ENCODE measurements at places on chromosomes 7 and 10.

DNA sequence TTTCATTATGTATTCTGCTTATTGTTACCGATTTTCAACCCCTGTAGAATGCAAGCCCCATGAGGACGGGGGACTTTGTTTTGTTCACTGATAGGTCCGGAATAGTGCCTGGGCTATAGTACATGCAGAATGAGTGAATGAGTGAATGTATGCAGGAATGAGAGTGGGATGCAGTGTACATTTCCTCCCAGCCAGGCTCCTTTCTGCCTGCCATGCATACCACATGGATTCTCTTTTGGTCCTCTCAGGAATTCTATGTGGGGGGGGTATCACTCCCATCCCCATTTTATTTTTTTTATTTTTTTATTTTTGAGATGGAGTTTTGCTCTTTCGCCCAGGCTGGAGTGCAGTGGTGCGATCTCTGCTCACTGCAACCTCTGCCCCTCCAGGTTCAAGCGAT is 16.7 kb downstream of the TRIM56 start:
- no peak for DNase-seq

- DNase-seq = no peak
Measured at GRCh38 chr7:13981070-13981469, 8.4 kb downstream of the ETV1 start.

GRCh38 chr7:141231018-141231792 is 157.3 kb downstream of the TMEM178B start:
- DNase-seq = no peak

- no peak for DNase-seq
Measured at GRCh38 chr7:22572937-22573336, 72.9 kb upstream of the STEAP1B start.

DNA sequence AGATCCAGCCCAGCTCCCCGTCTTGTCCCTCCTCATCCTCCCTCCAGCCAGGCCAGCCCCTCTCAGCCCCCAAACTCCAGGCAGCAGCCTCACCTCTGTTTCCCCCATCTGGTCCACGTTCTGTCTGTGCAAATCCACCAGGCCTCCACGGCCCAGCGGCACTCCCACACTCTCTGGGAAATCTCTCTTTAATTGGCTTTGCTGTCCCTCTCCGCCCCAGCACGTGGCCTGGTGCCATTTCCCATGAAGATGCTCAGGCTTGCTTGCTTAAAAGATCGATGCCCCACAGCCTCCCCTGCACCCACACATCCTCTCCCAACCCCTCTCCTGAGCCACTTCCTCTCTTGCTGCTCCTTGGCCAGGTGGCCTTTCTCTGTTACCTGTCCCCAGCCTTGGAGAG is 39.3 kb downstream of the PRF1 start:
- no peak for DNase-seq

DNA sequence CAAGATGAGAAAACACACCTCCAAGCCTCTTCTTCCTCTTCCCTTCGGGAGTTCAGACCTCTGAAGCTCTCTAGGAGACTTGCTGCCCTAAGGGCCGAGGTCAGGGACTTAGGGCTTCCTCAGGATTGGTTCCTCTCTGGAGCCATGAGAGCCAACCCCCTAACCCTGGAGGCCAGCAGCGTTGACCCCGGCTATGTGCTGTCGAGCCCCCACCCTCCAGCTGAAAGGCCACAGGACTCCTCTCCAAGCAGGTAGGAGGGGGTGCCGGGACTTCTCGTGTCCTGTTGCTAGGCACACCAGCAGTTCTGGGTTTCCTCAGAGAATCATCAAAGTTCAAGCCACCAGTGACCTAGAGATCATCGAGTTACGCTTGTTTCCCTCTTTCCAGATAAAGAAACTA is 87.4 kb downstream of the ARHGAP22 start:
- DNase-seq = no peak

DNA sequence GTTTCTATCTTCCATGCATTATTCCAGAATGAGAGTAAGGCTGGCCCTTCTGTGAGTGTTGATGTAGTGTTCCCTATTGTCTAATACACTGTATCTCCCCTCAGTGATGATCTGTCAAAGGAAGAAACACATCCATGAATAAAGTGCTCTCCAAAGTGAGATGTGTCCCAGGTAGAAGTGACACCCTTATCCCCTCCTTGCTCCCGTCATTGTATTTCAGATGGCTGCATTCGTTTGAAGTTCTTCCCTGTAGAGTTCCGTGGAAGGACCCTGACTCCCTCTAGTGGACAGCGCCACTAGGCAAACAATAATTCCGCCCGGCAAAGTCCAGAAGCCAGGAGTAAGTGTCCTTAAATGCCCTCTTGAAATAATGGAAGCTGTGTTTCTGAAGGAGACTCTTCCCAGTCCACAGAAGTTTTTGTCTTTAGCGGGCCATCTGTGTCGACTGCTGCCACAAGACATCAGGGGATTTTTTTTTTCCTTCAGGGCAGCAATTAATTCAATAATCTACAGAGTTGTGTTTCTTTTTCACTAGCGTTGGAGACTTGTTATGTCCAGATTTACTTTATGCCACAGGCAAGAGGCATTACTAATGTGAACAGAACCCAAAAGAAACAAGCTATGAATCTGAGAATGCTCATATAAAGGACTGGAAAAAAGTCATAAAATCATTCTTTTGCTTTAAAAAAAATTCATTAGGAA is 64.6 kb downstream of the THNSL1 start:
- DNase-seq = peak; percentile 27

GRCh38 chr10:124649214-124649613 is 95.0 kb downstream of the FAM53B start:
- no peak for DNase-seq

- no peak for DNase-seq
Measured at GRCh38 chr10:96043893-96044715, 721 bp downstream of the CCNJ start.

GRCh38 chr10:110978204-110978603 is 58.8 kb downstream of the SHOC2 start:
- DNase-seq = no peak

DNA sequence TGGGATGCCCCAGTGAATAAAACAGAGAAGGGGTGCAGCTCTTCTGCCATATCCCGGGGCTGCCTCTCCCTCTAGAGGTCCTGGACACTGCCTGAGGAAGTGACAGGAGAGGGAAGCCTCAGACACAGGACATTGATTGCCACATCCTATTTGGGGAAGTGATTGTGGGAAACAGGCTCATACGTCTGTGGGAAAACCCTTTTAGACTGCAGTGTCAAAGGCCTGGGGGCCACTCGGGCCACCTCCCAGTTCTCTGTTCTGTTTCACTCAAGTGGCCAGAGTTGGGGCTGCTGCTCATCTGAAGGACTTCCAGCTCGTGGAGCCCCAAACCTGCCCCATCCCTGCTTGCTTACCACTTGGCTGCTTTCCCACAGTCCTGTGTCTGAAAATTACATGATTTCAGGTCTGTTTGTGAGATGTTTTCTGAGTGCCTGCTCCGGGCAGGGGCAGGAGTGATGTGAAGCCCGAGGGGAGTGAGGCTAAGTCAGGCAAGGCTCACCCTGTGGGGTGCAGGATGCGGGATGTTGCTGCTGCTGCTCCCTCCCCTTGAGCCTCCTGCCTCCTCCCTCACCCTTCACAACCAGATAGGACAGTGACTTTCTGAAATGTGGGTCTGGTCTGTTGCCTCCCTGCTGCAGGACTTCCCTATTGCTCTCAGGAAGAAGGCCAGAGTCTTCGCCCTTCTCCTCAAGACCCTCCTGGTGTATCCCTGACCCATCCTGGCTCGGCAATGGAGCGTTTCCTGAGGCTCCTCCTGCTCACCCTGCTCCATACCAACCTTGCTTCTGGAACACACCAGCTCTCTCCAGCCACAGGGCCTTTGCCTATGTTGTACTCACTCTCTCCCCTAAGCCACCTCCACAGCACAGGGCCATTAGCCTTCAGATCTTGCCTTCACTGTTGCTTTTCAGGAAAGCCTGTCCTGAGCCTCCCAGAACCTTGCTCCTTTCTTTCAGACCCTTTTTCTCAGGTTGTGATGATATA is 58.4 kb downstream of the NEURL1 start:
- DNase-seq = no peak

- DNase-seq = no peak
Measured at GRCh38 chr10:112532189-112532588, 85.2 kb downstream of the VTI1A start.

GRCh38 chr10:87508837-87509236 is 4.1 kb downstream of the MINPP1 start:
- DNase-seq = no peak

DNA sequence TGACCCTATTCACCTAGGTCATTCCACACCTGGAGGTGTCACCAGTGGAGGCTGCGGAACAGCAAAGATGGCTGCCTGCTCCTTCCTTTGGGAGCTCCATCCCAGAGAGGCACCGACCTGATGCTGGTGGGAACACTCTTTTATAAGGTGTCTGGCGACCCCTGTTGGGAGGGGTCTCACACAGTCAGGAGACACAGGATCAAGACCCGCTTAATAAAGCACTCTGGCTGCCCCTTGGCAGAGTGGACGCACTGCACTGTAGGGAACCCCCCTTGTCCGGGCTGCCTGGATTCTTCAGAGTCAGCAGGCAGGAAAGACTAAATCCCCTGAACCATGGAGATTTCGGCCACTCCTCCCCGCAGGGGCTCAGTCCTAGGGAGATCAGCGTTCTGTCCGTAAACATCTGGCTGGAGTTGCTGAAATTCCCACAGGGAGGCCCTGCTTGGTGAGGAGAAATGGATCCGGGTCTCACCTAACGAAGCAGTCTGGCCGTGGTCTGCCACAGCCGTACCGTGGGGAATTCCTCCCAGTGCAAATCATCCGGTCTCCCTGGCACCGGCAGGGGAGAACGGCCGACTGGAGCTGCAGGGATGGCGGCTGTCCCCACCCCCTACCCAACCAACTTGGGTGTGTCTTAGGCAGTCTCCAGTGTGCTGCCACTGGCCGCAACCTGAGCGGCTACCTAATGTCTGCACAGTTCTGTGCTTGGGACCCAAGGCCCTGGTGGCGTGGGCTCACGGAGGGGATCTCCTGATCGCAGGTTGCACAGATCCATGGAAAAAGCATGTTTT is 66.1 kb downstream of the LSMEM1 start:
- DNase-seq = no peak

DNA sequence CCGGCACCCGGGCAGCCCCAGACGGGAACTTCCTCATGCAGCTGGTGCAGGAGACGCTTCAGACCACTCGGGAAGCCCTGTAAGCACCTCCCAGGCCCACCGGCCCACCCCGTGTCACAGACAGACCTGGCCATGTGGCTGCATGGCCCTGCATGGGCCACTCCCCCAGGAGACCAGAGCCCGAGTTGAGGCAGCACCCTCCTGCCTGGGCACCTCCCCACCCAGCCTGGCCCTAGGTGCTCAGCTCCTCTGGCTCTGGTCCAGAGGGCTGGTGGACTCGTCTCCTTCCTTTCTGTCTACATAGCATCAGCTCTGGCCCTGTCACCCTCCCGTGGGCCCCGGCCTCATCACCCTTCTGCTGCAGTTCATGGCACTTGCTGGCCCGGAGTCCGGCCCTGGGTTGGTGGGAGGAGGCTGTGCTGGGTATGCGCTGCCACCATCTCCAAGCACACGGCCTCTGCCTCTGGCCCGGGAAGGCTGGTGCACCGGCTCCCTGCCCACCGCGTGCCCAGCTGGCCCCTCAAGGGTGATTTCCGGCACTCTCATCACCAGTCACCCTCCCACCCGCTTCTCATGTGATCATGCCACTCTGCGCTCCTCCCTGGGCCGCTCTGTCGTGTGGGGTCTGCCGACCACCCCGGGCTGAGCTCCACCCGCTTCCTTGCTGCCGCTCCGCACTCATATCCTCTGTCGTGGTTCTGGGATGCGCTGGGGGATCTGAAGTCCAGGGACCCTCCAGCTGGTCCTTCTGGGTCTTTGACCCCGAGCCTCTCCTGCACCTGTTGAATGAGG is 53.1 kb upstream of the DPYSL4 start:
- DNase-seq = no peak

GRCh38 chr10:16520900-16521299 is 779 bp downstream of the C1QL3 start:
- DNase-seq = no peak

GRCh38 chr10:50422259-50422658 is 170.9 kb upstream of the ASAH2 start:
- no peak for DNase-seq

DNA sequence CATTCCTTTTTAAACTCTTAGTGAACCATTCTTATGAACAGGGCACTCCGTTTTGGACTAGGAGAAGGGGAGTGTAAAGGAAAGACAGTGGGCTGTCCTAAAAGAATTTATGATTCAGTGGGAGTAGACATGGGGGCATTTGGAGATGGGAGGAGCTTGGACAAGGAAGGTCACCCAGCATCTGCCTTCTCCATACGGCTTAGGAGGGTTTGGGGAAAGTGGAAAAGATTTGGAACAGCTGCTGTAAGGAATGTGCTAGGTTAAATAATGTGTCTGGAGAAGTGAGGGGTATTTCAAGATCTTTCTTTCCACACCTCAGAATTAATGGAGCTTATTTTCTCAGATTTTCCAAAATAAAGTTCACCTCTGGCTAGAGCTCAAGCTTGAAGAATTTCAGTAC is 24.0 kb downstream of the SLC35G1 start:
- no peak for DNase-seq

DNA sequence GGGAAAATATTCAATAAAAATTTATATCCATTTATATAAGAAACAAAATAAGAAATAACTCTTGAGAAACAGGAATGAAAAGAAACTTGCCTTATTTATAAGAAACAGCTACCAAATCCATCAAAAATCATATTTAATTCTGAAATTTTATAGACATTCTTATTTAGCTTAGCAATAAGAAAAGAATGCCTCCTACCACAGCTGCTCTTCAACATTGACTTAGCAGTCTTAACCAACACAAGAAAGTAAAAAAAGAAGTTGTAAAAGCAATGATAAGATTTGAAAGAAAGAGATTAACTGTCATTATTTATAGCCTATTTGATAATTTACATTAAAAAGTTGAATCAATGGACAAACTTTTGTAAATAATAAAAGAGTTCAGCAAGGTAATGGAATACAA is 212.8 kb downstream of the ZNF365 start:
- DNase-seq = no peak

GRCh38 chr10:79356104-79356503 is 8.8 kb downstream of the PPIF start:
- DNase-seq = no peak

- DNase-seq = no peak
Measured at GRCh38 chr7:124318721-124319450, 286.0 kb upstream of the TMEM229A start.

- no peak for DNase-seq
Measured at GRCh38 chr7:113071465-113071864, 15.2 kb downstream of the GPR85 start.

- DNase-seq = no peak
Measured at GRCh38 chr10:50387732-50388073, 136.4 kb upstream of the ASAH2 start.

DNA sequence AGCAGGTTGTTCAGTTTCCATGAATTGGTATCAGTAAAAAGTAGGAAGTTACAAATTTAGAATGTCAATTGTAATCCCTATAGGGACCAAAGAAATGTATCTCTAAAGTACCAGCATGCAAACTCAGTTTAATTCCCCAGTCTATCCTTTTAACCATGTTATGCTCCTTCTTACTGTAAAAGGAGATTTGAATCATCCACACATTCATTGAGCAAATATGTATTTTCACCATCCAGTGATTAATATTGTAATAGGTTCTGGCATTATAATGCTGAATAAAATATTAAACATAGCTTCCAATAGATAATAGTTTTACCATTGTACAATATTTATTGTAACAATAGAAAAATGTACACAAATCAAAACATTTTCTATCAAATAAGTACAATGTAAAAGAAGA is 228.2 kb upstream of the SEMA3A start:
- no peak for DNase-seq

- peak; percentile 82 for DNase-seq
Measured at GRCh38 chr10:133274751-133275683, 1.7 kb downstream of the ADAM8 start.

GRCh38 chr10:123134915-123135414 is 805 bp upstream of the HMX3 start:
- no peak for DNase-seq

- DNase-seq = no peak
Measured at GRCh38 chr7:75738604-75738974, at the start of gene HIP1. HIP1 (minus strand) TSS chr7:75738941; CDS start chr7:75738920, 21 bp downstream.
